ENCODE measurements at places on chromosomes 4 and X.

- no peak for DNase-seq
These were observed 48.0 kb upstream of the SPOCK3 start for GRCh38 chr4:167282171-167282864.

DNA sequence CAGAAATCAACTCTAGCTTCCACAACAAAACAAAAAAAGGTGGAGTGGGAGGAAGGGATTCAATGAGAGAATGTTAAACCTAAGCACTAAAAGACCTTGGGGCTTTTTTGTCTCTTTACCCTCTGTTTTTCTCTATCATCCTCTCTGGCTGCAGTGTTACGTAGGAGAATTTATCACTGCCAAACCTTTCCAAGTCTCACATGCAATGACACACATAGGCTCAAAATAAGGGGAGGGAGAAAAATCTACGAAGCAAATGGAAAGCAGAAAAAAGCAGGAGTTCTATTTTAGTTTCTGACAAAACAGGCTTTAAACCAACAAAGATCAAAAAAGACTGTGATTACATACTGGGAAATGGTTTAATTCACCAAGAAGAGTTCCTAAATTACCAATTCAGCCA lies 152.1 kb downstream of the ADGRA3 start:
- DNase-seq: no peak

DNA sequence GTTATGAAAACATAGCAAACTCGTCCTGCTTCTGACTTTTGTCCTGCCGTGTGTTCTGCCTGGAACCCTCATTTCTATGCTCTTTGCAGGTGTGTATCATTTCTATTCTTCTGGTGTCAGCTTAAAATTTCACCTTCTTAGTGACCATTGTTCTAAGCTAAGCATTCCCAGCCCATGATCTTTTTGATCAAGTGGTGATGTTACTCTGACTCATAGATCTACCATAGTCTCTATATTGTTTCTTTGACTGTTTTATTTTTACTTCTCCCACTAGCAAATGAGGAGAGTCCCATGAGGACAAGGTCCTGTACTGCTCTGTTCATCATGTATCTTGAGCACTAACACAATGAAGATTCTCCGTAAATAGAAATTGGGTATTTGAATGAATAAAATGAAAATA lies 14.1 kb upstream of the CXCL6 start:
- DNase-seq: no peak

- DNase-seq: no peak
These were observed 92.1 kb downstream of the MAMLD1 start for GRCh38 chrX:150455215-150455608.

DNA sequence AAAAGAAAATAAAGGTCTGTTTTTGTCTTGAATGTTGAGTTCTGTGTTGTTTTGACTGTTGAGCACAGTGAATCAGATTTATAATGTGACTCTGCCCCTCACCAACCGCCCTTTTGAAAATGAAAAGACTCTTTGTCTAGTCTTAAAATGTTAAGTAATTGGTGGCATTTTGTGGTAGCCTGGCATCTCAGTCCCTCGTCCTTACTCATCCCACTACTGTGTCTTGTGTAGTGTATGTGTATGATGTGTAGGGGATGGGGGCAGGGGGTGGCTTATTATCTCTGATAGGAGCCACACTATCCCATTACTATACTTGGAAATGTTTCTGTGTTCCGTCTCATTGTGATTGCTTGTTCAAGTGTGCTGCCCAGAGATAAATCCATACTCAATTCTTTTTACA lies 12.2 kb downstream of the KLHL34 start:
- no peak for DNase-seq

Data from right renal cortex interstitium (tissue), 3 donors.